Stimulated activated CD4-positive, alpha-beta T cell treated with anti-CD3 and anti-CD28 coated beads, Interleukin-12 subunit alpha, Interleukin-12 subunit beta, amount 100 ng/mL, for 24 hours (primary cell): ENCODE measurements at places on chromosomes 4 and X.

- no peak for DNase-seq
Measured at GRCh38 chr4:85498068-85498733, 23.3 kb downstream of the ARHGAP24 start.

DNA sequence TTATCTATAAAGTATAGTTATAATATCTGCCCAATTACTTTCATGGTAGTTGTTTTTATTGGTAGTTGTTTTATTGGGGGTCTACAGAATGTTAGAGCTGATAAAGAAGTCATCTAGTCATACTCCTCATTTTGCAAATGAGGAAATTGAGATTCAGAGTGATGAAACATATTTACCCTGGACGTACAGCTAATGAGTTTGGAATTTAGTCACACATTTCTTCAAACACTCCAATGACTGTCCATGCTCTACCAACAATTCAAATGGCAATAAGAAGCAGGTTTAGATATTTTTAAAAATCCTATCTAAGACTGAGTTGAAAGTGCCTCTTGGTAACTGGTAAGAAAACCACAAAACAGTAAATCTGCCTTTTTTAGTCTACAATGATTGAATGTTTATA, 98.2 kb downstream of the MAGEC1 start:
- no peak for DNase-seq

- DNase-seq: no peak
Measured at GRCh38 chr4:185404031-185404430, 7.4 kb downstream of the ANKRD37 start.

GRCh38 chrX:19658030-19658429, 142.7 kb upstream of the MAP3K15 start:
- DNase-seq: no peak

DNA sequence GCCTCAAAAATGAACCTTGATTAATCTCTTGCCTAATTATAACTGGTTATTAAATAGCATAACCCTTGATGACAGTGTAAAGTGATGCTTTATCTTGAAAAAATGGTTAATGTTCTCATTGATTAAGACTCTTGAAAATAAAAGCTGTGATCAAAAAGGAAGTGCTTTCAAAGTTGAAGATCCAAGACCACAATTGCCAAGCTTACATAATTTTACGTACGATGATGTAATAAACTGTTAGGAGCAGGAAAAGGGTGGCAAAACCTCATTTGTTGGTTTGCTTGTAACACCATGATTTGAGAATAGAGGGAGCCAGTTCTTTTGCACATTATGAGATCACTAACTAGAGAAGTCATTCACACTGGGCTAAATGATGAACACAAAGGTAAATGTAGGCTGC, 322.2 kb downstream of the ADGRL3 start:
- no peak for DNase-seq

- no peak for DNase-seq
Measured at GRCh38 chr4:54742636-54743399, 85.1 kb downstream of the KIT start.

- no peak for DNase-seq
Measured at GRCh38 chrX:50115973-50116372, 84.8 kb downstream of the AKAP4 start.

DNA sequence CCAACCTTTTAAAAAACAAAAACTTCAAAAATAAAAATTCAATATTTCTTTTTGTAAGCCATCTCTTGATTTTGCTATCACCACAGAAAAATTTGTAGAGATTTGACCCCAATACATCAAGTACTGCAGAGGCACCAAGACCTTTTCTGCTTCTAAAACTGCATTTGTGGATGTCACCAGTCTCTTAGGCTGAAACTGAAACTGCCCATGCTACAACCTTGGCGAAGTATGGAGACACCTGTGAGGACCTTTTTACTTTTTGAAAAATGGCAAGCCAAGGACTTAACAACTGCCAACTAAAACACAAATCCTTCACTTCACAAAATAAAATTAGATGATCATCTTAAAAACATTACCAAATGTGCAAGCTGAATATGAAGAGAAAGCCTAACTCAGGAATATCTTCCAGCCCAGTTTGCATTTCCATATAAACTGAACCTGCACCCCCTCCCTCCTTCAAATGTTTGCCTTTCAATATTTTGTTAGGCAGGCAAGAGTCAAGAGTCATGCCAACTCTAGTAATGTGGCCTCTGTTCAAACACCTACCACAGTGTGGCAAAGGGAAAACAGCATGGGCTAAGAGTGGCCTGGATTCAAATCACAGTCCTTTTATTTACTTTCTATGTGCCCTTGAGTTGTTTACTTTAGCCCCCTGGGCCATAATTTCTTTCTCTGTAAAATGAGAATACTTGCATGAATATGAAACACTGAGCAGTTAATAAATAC, 389.4 kb downstream of the OPHN1 start:
- DNase-seq: no peak

- no peak for DNase-seq
Measured at GRCh38 chr4:167222099-167222498, 12.2 kb downstream of the SPOCK3 start.

DNA sequence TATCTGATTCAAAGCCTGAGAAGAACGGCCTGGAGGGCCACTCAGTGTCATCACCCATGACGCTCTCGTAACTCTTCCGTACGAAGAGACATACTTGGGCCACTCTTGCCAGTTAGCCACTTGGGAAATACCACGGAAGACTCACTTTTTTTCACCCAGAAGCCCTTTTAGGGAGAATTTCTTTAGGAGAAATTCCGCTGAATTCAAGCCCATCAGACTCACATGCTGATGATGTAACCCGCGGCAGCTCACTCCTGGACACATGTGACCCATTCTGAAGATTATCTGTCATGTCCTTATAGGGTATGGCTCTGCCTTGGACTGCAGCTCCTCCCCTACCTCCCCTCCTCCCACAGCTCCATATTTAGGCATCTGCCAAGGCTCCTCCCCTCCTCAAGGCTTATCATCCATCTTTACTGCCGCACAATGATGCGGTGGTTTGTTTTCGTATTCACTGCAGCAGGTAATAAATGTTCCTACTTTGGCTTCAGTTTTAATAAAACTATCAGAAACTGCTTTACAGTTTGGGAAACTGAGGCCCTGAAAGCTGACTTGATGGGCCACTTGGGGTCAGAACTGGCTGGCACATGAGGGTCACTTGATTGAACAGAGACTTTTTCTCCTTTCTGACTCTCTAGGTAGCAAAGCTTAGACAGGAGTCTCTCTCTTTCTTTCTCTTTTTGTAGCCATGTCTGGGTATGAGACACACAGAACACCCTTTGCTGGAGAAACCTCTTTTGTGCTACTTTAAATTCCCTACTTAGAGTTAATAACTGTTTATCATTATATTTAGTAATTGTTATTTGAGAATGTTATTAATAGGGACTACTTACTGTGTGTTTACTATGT, 42.1 kb downstream of the RHOH start:
- DNase-seq: peak; percentile 43

DNA sequence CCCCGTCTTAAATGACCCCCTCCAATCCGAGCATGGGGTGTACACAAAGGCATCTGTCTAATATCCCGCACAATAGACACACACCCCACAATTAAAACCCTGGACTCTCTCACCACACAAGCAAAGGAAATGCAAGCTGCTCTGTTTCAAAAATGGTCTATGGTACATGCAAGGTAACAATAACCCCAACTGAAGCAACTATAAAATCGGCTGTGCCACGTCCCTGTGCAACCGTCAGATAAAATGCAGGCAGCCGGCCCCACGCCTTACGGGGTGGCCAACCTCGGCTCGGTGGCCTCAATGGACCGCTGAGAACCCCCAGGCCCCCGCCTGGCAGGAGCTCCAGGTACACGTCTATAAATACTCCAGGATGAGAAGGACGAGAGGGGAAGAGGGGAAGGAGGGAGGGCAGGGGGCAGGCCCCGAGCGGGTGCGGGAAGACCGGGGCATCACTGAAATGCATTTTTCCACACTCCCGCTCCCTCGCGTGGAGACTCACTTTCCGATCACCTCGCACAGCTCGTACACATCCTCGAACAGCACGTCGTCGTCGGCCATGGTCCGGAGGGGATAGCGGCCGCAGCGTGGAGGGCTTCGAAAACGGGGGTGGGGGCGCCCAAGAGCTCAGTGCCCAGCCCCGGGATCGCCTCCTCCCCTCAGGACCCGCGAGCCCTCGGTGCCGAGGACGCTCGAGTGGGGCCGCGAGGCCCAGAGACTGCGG, 763 bp downstream of the CASK start:
- DNase-seq: no peak

GRCh38 chr4:6221851-6222760, 21.8 kb upstream of the JAKMIP1 start:
- DNase-seq: no peak

GRCh38 chrX:21926116-21926515, 14.4 kb upstream of the SMS start:
- DNase-seq: no peak

- no peak for DNase-seq
Measured at GRCh38 chr4:179607003-179607402, 2164.8 kb upstream of the AGA start.

DNA sequence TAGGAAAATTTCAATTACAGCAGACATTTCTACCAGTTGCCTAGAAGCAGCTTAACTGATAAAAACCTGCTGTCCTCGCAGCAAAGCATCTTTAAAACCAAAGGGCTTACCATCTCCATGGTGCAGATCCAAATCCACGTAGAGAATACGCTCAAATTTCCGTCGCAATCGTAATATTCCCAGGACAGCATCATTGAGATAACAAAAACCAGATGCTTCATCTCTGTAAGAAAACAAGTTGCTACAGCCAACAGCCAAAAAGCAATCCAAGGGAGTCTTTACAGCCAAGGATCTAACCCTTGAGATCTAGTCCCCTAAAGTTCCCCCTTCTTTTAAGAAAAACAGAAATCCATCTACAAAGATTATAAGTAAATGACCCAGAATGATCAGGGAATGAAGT, 77.6 kb downstream of the HDAC8 start:
- DNase-seq: no peak

GRCh38 chr4:184331268-184331995, 113.8 kb upstream of the ENPP6 start:
- no peak for DNase-seq

- no peak for DNase-seq
Measured at GRCh38 chrX:15815779-15816437, 25.6 kb downstream of the ZRSR2 start.

- DNase-seq: no peak
Measured at GRCh38 chrX:9195199-9195880, 161.4 kb upstream of the FAM9B start.

DNA sequence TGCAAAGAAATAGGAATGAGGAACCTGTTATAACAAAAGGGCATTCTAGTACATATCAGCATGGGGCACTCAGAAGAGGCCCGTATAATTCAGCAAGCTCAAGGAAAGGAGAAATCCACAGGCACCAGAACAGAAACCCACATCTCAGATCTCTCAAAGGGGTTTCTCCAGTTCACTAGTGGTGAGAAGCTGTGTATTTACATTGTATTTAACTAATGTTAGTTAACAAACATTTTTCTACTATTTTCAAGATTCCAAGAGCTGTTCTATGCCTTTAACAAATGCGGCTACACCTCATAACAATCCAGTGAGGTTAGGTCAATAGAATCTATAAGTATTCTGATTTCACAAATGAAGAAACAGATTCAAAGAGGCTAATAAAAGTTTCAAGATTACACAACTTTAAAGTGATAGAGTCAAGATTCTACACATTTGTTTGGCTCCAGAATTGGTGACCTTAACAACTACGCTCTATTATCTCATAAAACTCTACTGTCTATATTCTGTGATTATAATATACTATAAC, 77.3 kb downstream of the CXXC4 start:
- no peak for DNase-seq

GRCh38 chr4:60389633-60390032, 810.5 kb upstream of the ADGRL3 start:
- DNase-seq: no peak

GRCh38 chr4:105644257-105644656, 64.2 kb downstream of the INTS12 start:
- DNase-seq: no peak

DNA sequence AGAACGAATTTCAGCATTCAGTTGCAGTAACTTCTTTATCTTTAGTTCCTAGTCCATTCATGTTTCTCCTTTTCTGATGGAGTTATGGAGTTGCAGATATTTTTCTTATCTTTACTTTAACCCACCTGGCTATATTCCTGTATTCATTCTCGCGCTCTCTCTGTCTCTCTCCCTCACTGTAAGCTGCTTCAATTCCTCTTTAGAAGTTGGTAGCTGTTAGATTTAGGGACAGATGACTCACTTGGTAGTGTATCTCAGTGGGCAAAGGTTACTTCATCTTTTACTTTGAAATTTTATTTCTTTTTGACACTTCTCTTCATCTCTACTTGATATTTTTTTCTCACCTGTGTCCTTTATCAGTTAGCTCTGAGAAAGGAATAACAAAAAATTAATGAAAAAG, 49.6 kb upstream of the BRS3 start:
- DNase-seq: no peak

GRCh38 chrX:140765043-140765784, 55.7 kb downstream of the LINC00632 start:
- no peak for DNase-seq

DNA sequence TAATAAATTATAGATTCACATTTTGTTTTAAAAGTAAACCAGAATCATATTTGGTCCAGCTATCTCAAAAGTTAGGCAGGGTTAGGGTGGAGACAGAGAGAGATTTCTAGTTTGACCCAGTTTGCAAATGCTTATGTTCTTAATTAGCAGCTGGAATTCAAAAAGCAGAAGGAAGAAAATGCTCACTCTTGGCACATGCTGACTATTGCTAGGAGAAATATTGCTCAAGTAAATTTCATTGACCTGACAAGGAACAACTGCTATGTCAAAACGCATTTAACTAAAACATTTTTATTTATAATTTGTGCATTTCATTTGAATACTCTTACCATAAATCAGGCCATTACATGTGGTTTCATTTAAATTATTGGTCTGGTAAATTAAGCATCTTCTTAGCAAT, 131.8 kb downstream of the GLRA3 start:
- no peak for DNase-seq
